ENCODE measurements at places on chromosomes 11 and 22.

DNA sequence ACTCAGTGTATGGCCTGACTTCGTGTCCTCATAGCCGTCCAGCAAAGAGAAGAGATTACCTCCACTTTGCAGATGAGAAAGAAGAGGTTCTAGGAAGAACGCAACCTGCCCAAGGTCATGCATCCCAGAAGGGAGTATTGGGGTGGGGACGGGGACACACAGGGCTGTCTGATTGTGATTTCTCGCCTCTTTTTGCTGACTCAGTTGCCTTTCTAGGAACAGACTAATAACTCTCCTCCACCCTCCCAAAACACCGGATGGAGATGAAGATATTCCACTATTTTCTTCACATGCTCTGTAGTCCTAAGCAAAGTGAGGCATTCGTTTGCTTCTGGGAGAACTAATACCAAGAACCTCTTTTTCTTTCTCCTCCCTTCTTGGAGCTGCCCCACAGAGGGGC, 529.3 kb downstream of the MIAT start:
- DNase-seq = no peak

GRCh38 chr22:19825904-19826618, 28.6 kb downstream of the GNB1L start:
- no peak for DNase-seq

DNA sequence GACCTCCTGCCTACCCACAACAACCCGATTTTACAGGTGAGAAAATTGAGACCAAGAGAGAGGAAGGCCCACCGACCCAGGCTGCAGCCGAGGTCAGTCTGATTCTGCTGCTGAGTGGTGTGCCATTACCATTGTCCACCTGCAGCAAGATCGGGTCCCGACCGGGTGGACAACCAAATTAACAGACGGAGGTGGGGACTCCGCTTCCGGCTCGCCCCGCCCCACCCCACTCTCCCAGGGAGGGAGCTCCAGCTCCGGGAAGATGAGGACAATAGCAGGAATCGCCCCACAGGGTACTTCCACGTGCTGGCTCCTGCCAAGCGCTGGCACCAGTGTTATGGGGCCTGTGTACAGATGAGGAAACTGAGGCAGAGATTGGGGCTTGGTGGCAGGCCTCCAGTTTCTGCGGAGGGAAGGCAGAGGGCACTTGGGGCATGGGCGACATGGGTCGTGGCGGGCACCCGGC, 425 bp upstream of the KDELR3 start:
- DNase-seq = no peak

GRCh38 chr11:72768581-72768980, 16.4 kb upstream of the ARAP1 start:
- no peak for DNase-seq

DNA sequence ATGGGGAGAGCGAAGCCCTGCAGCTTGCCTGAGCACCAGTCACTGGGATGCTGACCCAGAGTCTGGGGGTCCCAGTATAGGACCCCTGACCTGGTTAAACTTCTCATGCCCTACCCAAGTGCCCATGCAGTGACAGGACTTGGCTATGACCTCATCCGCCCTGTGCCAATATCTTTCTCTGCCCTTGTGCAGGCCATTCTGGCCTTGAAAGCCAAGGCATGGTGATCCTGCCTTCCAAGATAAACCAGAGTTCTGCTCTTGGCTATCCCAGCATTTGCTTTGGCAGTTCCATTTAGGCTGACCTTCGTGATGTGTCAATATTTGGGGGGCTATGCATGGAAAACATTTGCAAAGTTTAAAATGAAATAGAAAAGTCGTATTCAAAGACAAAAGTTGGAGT, 240.8 kb upstream of the MPPED2 start:
- no peak for DNase-seq

- no peak for DNase-seq
These were observed 72.6 kb upstream of the PPARA start for GRCh38 chr22:46077669-46078099.

DNA sequence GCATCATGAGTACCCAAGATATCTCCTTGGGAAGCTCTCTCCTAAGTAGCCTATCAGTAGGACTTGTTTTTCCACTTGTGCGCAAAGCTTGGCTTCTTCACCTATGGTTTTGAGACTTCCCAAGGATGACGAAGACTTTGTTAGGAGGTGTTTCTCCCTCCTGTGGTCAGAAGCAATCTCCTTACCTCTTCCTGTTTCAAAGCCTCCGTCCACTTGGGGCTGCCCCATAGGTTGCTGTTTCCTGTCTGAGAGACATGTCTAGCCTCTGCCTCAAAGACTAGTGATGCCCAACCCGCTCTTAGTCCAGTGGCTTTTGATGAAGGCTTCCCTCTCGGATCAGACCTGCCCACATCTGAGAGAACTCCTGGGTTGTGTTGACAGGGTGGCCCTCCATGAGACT, 92.9 kb downstream of the TRAF6 start:
- no peak for DNase-seq

GRCh38 chr11:102842930-102843329, 479 bp downstream of the MMP3 start:
- no peak for DNase-seq

GRCh38 chr22:33299245-33299956, 241.2 kb upstream of the SYN3 start:
- DNase-seq = no peak

- no peak for DNase-seq
These were observed 25.0 kb downstream of the PPFIBP2 start for GRCh38 chr11:7538466-7539454.

All from OCI-M1 (cell line).